ENCODE measurements at places on chromosomes 6 and 20.

- DNase-seq = no peak
Measured at GRCh38 chr6:136546331-136546730, 3.9 kb downstream of the MAP7 start.

DNA sequence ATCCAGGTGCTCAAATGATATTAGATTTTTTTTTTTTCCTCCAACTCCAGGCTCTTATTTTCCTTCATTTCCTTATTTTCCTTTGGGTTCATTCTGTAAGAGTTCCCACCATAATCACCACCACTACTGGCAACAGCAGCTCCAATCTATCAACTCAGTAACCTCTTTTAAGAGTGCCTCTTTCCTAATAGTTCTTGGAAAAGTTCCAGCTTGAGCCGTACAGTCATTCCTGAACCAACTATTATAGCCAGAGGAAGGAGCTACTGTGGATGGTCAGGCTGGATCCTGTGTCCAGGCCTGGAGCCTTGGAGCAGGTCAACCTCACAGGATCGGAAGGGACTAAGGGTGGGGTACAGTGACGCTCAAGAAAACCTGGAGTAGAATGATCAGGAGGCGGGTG is 4.2 kb upstream of the ANGPT4 start:
- DNase-seq = no peak

- DNase-seq = no peak
Measured at GRCh38 chr6:20653085-20653479, 118.8 kb downstream of the CDKAL1 start.

GRCh38 chr6:118354641-118355040 is 193.5 kb upstream of the PLN start:
- DNase-seq = no peak

GRCh38 chr6:115634887-115635286 is 425.8 kb downstream of the FRK start:
- DNase-seq = no peak

DNA sequence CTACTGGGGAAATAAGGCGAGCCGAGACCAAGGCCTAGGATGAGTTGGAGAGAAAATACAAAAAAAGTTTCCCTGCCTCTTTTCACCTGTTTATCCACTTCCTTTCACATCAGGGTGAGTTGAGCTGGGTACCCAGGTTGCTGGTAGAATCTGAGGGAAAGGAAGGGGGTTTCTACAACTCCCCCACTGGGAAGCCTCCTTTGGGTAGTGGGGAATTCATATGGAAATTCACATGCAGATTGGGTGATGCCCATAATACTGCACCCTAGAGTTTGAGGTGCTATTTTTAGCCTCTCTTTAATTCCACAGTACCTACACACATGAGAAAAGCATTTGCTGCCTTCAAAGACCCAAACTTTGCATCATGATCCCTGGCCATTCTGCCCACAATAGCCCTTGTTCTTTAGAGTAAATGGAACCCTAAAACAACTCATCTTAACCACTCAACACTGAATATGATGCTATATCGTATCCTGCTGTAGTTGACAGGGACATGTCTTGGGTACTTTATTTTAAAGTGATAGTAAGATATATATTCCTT is 2.7 kb downstream of the OSTM1 start:
- DNase-seq = no peak

GRCh38 chr6:16205377-16206144 is 32.8 kb upstream of the GMPR start:
- no peak for DNase-seq

- DNase-seq = no peak
Measured at GRCh38 chr6:46023216-46023915, 7.7 kb upstream of the CLIC5 start.

DNA sequence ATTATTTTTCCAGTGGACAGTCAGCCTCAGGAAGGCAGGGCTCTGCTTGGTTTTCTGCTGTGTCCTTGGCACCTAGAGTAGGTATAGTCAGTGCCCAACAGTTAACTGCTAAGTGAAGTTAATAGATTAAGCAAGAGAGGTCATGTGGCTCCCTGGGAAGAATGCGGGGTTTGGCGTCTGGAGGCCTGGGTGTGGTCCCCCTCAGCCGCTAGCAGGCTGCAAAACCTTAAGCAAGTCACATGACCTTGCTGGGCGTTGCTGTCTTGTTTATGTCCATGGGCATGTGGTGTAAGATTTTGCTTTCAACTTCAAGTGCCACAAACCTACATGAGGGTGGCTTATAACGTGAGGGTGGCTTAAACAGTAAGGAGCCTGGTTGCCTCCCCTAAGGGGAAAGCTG is 75.5 kb upstream of the SCP2D1 start:
- DNase-seq = no peak

GRCh38 chr6:129695373-129696027 is 14.5 kb downstream of the ARHGAP18 start:
- DNase-seq = no peak

DNA sequence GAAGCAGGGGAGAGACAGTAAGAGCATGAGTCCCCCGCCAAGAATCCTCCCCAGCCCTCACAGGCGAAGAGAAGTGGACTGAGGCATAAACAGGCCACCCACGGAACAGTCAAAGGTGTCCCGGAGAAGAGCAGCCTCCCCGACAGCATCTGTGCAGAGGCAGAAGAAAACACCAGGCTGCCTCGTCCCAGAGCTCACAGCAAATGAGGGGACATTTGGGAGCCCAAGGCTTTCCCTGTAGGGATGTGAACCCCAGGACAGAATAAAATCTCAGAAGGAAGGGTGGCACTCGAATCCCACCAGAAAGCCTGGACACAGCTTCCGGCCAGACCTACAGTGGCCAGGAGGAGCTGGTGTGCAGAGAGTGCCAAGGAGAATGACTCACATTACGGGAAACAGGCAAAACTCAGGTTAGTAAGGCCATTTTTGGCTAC is 90.4 kb downstream of the DLL1 start:
- DNase-seq = no peak

DNA sequence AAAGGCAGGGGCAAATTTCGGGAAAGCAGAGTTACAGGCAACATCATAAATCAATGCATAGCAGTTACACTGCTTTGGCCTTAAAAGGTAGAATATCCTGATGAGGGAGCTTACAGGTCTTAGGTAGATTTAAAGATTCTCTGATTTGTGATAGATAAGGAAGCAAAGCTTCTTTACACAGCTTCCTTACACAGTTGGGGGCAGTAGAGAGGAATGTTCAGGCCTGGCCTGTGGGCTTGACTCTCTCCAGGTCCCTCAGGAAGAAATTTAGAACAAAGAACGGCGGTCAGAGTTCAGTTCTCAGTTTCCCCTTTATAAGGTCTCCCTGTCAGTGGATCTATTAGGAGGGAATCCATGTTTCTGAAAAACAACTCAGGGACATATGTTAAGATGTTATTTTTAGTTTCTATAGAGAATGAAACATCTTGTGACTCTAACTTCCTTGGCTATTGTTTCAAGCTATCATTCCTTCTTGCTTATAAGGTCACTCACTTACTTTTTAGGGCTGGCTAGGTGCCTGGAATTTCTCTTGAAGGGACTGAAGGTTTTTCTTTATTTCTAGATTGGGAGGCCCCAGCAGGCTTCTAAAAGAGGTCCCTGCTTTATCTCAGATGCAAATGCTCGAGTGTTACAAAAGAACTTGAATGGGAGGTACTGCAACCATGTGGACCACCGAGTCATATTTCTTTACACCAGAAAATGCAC is 11.8 kb downstream of the HLA-B start:
- no peak for DNase-seq

GRCh38 chr20:41137614-41138474 is 501 bp downstream of the PLCG1 start:
- peak; percentile 95 for DNase-seq

- DNase-seq = peak; percentile 42
Measured at GRCh38 chr6:105675715-105676397, 273.0 kb upstream of the PREP start.

DNA sequence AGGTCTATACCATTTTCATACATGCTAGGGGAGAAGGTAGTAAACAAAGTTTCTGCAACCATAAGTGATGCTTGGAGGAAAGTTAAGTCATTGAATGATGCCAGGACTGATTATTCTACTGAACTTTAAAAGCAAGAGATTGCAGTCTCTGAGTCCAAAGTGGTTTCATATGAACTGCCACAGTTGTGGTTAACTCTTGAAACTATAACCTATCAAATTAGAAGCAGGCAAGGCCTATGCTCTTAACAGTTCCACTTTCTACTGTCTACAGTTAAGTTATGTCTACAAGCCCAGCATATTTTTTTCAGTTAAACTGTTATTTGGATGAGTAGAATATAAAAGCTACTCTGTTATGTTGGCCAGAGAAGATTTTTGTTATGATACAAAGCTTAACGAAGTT is 326.5 kb upstream of the RUNX2 start:
- no peak for DNase-seq

- DNase-seq = no peak
Measured at GRCh38 chr6:86107985-86108384, 465.3 kb upstream of the SYNCRIP start.

DNA sequence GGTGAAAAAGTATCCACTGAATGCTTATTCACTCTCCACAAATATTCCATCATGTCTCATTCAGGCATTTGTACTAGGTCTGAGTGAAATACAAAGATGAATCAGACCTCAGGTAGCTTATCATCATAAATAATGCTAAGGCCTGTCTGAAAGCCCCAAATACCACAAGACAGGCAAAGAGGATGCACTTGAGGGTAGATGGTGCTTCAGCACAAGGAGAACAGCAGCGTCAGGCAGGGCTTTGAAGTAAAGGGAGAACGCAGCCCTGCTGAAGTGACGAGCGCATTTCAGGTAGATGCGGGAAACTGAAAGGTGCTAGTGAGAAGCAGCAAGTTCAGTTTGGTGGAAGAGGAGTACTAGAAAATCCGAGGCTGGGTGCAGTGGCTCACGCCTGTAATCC is 38.7 kb downstream of the MAP3K5 start:
- DNase-seq = no peak

- DNase-seq = no peak
Measured at GRCh38 chr6:151548201-151548600, 54.4 kb downstream of the CCDC170 start.

DNA sequence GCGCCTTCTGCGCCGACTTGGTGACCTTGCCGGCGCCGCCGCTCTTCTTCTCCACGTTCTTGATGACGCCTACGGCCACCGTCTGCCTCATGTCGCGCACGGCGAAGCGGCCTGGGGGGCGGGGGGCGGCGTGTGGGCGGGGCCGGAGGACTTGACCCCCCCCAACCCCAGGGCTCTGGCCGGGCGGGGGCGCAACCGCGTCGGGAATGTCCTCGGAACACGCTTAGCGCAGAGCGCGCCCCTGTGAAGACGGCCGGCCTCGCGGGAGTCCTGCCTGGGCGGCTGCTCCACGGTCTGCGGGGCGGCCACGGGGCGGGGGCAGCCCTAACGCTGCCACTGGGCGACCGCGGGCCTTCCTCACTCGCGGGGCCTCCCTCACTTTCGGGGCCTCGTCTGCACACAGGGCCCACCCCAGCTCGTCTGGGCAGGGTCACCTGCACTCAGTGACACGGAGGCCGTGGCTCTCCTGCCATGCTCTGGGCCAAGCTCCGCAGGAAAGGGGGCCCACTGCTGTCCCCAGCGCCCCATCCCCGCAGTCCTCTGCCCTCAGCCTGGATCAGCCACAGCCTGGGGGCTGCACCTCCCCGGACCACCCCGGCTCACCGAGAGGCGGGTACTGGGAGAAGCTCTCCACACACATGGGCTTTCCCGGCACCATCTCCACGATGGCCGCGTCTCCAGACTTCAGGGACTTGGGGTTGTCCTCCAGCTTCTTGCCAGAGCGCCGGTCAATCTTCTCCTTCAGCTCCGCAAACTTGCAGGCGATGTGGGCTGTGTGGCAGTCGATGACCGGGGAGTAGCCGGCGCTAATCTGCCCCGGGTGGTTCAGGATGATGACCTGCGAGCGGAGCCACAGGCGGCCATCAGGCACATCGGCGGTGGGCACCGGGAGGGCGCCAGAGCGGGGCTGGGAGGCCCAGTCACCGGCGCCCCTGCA is 10.3 kb downstream of the EEF1A2 start:
- DNase-seq = no peak

DNA sequence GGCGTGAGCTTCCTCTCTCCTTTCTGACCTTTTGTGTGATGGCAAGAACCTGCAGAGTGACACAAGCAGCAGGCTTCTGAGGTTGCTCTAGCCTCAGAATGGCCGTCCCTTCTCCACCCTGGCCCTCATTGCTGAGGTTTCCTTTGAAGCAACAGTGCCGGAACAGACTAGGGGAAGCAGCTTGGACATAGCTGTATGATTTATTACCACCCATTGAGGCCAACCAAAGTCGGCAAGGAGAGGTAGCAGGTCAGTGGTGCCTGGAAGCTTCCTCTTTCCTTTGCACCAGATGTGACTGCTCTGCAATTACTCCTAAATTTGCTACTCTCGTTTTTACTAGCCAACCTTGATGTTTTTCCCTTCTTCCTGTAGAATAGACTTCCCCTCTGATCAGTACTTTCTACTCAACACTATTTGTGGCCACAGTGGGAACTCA is 31.4 kb downstream of the PTPN1 start:
- no peak for DNase-seq

GRCh38 chr6:89436226-89436625 is 3.3 kb downstream of the ANKRD6 start:
- DNase-seq = no peak

- no peak for DNase-seq
Measured at GRCh38 chr20:49450281-49450721, 32.2 kb downstream of the KCNB1 start.

DNA sequence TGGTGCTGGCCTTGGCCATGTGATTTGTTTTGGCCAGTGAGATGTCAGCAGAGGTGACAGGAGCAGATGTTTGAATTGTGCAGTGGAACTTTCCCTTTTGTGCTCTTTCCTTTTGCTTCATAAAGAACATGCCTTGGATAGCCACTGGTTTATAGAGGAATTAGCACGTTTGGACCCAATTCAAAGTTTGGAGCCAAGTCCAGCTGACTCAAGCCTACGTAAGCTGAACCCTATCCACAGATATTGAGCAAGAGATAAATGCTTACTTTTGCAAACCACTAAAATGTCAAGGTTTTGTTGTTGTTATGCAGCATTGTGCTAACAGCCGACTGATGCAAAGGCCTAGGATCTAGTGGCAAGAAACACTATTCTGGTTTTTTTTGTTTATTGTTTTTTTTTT is 230.9 kb upstream of the CITED2 start:
- no peak for DNase-seq

- no peak for DNase-seq
Measured at GRCh38 chr6:72412709-72413044, 209.2 kb upstream of the KCNQ5 start.

GRCh38 chr20:19210391-19211155 is 1.9 kb upstream of the SLC24A3 start:
- DNase-seq = no peak

DNA sequence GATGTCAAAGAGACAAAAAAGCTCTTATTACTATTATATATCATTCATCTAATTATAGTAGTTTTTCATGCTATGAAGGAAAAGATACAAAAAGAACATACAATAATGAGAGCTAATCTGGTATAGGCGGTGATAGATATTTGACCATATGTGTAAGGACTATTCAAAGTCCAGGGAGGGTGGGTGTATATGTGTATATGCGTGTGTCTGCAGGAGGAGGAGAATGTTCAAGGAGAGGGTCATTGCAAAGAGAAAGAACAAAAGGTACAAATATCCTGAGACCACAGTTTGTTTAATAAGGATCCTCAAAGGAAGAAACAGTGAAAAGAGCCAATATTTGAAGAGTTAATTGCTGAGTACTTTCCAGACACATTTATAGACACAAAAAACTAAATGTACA is 1288.6 kb upstream of the CITED2 start:
- no peak for DNase-seq

Measured in HTR-8/SVneo (cell line).